Keratinocyte (primary cell): ENCODE measurements at places on chromosomes 16 and 17. TPM values are rescaled to one million over a fixed set of nuclear protein-coding genes. Genes with fewer than 3 reads are reported as not detected.

The OR3A1 gene
- polyA plus RNA-seq = not detected in 3 replicates

The MAP2K6 gene
- 0.12 to 0.39 TPM (median 0.35 TPM) in 3 replicates for polyA plus RNA-seq

The ACAP1 gene
- polyA plus RNA-seq = 0.33 to 3.1 TPM (median 1.7 TPM) in 3 replicates

The PEMT gene
- polyA plus RNA-seq = 17.7 to 23.7 TPM (median 18.6 TPM) in 3 replicates

The KRT28 gene
- not detected in 3 replicates for polyA plus RNA-seq

The COG7 gene
- polyA plus RNA-seq = 14.7 to 18.1 TPM (median 16.6 TPM) in 3 replicates

The ODAD4 gene
- polyA plus RNA-seq = 0.07 to 0.20 TPM (median 0.17 TPM) in 3 replicates

The GUCY2D gene
- polyA plus RNA-seq = 0.25 to 0.42 TPM in 2 of 3 replicates, not detected in the other

The GRB7 gene
- 4.0 to 5.3 TPM (median 4.2 TPM) in 3 replicates for polyA plus RNA-seq

The UMOD gene
- polyA plus RNA-seq = not detected in 3 replicates

The ZNF19 gene
- 1.2 to 1.7 TPM (median 1.2 TPM) in 3 replicates for polyA plus RNA-seq

The TEKT5 gene
- 0.08 to 0.23 TPM in 2 of 3 replicates, not detected in the other for polyA plus RNA-seq

The GPR142 gene
- not detected in 3 replicates for polyA plus RNA-seq

The OR3A3 gene
- polyA plus RNA-seq = 0.08 TPM in 1 of 3 replicates, not detected in the others

The RAMP2 gene
- 0.19 TPM in 1 of 3 replicates, not detected in the others for polyA plus RNA-seq

The ACE gene
- 0.05 to 0.07 TPM in 2 of 3 replicates, not detected in the other for polyA plus RNA-seq

The PMP22 gene
- 7.9 to 12.1 TPM (median 8.1 TPM) in 3 replicates for polyA plus RNA-seq

The SPEM1 gene
- not detected in 3 replicates for polyA plus RNA-seq

The OTOA gene
- 0.04 TPM in 1 of 3 replicates, not detected in the others for polyA plus RNA-seq

The MARVELD3 gene
- polyA plus RNA-seq = 11.4 to 17.8 TPM (median 11.6 TPM) in 3 replicates

The SDR42E2 gene
- polyA plus RNA-seq = not detected in 3 replicates

The SMIM5 gene
- 0.15 to 0.59 TPM (median 0.24 TPM) in 3 replicates for polyA plus RNA-seq
